ENCODE measurements at places on chromosomes 3 and 15. TPM values are rescaled to one million over a fixed set of nuclear protein-coding genes. Genes with fewer than 3 reads are reported as not detected.

GRCh38 chr3:11146773-11147660 lies 7.3 kb upstream of the HRH1 start:
- no peak for DNase-seq

- no peak for DNase-seq
Measured at GRCh38 chr3:132642539-132642847, 17.1 kb downstream of the ACAD11 start.

- DNase-seq, result no peak
Measured at GRCh38 chr3:188067932-188068331, 86.0 kb upstream of the LPP start.

SLC38A3 gene
- total RNA-seq, result 0.37 TPM

DNA sequence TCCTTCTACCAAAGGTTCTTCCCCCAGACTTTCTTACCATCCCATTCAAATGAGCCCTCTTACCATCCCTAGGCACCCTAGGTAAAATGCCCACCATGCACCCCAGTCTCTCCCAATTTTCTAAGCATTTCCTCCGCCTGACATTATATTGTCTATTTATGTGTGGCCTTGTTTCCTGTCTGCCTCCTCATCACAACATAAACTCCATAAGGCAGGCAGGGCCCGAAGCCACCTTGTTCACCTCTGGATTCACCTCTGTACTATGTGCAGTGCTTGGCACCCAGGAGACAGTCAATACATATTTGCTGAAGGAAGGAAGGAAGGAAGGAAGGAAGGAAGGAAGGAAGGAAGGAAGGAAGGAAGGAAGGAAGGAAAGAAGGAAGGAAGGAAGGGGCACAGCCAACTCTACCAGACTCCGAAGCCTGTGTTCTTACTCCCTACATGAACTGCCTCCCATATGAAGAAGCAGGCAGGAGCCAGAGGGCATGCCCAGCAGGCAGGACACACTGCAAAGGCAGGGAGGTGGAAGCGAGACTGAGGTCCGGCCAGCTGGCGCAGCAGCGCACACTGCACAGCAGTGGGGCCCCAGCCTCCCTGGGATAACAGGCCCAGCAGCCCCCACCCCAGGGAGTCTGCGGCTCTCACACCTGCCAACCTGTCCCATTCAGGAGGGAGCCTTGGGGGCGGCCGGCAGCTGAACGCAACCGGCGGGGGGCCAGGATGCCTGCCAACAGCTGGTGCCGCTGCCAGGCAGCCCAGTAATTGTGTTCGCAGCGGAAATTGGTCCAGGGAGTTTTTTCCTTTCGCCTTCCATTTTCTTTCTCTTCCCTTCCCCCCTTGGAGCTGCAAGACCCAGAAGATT lies 106.0 kb upstream of the LINGO1 start:
- DNase-seq, result no peak

P3H2 gene
- 9.7 TPM for total RNA-seq

- DNase-seq, result no peak
Measured at GRCh38 chr3:166248784-166249183, 411.6 kb upstream of the BCHE start.

Measured in posterior vena cava (tissue), 2 donors.